HFF-Myc (cell line): ENCODE measurements at places on chromosomes 11 and 22.

DNA sequence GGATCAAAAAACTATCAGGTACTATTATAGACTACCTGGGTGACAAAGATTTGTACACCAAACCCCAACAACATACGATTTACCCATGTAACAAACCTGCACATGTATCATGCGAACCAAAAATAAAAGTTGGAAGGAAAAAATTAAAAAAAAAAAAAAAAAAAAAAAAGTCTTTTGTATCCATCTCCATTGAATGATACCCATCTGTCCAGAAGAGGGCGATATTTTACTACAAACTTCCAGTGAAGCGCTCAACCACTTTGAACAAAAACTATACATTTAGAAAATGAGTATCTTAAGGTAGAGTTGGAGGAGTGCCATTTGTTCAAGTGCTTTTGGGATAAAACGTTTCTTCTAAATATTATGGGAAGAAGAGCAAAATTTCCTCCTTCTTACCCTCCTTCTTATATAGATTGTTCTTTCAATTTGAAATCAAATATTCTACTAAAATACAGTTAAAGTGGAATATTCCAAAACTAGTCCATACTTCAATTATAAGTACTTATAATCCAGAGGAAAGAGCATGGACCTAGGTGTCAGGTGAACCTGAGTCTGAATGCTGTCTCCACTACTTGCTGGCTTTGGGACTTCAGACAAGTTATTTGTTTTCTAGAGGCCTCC is 23.3 kb downstream of the ARL14EP start:
- DNase-seq = peak; percentile 31

- no peak for DNase-seq
These were observed 22.0 kb upstream of the CTSC start for GRCh38 chr11:88359541-88359940.

- peak; percentile 39 for DNase-seq
These were observed 574.7 kb downstream of the TBC1D22A start for GRCh38 chr22:47337161-47337621.

DNA sequence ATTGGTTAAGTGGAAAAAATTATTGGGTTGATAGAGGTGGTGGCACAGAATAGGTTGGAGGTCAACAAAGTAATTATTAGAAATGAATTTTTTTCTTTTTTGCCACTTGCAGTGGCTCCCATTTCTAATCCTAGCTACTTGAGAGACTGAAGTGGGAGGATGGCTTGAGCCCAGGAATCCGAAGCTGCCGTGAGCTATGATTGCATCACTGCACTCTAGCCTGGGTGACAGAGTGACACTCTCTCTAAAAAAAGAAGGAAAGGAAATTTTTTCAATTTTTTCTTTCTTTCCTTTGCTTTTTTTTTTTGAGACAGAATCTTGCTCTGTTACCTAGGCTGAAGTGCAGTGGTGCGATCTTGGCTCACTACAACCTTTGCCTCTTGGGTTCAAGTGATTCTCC is 2.2 kb upstream of the BCO2 start:
- no peak for DNase-seq

- DNase-seq = no peak
These were observed 397.7 kb downstream of the AASDHPPT start for GRCh38 chr11:106475181-106475580.

- DNase-seq = no peak
These were observed 259.4 kb downstream of the GRM5 start for GRCh38 chr11:88806410-88806809.

GRCh38 chr11:73939096-73939495 is 11.7 kb upstream of the DNAJB13 start:
- DNase-seq = peak; percentile 38

GRCh38 chr11:15673408-15673831 is 558.7 kb downstream of the INSC start:
- DNase-seq = no peak

- no peak for DNase-seq
These were observed 11.7 kb downstream of the CXCR5 start for GRCh38 chr11:118895093-118896039.

DNA sequence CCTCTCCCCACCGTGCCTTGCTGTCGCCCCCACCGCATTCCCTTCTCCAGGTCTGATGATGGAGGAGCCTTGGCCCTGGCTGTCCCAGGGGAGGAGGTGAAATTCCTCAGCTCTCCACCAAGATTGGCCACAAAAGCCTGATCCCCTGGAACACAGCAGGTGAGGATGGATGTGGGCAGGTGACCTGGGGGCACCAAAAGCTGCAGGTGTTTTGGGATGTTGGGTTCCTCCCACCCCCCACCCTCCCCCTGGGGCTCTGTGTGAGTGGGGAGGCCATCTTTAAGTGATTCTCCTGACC is 639 bp downstream of the TRIOBP start:
- no peak for DNase-seq

DNA sequence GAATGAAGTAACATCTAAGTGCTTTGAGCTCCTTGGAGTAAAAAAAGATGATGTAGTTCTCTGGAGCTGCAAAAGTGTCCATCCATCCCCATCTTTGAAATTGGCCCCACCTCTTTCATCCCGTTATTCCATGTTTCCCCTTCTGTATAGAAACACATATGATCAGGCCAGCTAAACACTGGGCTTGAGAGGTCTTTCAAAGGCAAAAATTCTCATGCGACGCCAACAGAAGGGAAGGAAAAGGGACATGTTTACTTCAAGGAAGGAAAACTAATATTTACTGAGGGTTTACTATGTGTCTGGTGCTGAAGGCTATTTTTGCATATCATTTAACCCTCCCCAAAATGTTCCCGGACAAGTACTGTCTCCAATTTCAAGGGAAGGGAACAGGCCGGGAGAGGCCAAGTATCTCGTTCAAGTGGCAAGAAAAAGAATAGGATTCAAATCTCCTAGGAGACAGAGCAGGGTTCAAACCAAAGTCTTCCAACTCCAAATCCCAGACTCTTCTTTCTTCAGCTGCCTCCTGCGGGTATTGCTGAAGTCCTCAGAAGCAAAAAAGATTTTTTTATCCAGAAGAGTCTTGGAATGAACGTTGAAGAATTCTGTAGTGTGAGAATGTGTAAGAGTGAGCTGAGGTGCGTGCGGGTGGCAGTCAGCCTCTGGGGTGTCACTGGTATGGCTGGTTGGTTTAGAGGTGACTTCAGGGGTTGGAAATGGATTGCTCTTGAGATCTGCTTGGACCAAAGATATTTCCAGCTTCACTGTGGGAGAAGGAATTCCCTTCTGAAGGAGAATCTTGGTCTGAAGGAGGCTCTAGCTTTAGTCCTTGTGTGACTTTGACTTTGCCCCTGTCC is 10.1 kb downstream of the TECTA start:
- DNase-seq = no peak

GRCh38 chr11:131884461-131885073 is 514.2 kb downstream of the NTM start:
- DNase-seq = no peak

GRCh38 chr11:72605973-72606747 is 68.1 kb downstream of the PDE2A start:
- no peak for DNase-seq

DNA sequence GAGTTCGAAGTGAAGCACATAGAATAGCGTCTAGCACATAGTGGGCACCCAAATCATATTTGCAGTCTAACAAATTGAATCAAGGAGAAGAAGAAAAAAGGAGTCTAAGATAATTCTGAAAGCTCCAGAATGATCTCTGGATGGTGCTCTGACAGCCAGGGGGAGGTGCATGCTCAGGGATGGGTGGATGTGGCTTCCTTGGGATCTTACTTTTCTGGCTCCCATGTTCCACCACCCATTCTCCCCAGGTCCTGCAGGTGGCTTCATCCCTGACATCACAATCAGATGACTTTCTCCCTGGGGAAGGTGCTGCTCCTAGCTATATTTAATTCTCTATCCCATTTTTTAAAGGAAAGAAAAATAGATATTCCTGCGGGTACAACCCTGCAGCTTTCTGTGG is 381.9 kb downstream of the CADM1 start:
- DNase-seq = no peak

GRCh38 chr11:100467821-100468508 is 219.1 kb upstream of the ARHGAP42 start:
- DNase-seq = no peak

DNA sequence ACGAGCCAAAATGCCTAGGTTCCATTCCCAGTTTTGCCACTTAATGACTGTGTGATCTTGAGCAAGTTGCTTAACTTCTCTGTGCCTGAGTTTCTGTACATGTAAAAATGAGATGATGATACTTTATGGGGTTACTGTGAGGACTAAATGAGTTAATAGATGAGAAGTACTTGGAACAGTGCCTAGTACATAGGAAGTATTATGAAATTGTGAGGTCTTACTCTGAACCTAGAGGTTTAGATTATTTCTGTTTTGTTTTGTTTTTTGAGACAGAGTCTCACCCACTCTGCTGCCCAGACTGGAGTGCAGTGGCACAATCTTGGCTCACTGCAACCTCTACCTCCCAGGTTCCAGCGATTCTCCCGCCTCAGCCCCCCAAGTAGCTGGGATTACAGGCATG is 227.0 kb upstream of the POU2AF2 start:
- DNase-seq = no peak

GRCh38 chr22:27413702-27414101 is 387.9 kb downstream of the MN1 start:
- no peak for DNase-seq

- no peak for DNase-seq
These were observed 12.3 kb upstream of the LINC01488 start for GRCh38 chr11:69468911-69469885.

DNA sequence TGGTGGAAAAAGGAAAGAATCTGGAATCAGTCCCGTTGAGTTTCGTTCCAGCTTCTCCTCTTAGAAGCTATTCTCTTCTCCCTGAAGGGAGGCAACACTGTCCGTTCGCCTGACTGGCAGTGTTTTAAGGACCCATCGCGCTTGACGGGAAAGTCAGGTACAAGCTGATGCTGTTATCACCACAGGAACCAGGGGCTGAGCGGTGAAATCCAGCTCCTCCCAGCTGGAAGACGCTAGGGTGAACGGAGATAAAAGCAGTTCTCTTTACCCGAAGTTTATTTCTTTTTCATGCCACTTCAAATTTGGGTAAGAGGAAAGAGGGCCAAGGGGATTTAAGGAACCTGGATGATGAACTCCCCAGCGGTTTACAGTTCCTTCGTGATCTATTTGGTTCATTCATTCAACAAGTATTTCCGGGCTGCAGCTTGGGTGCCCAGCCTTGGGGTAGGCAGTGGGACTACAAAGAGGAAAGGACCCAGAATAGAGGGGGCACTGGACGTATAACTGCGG is 551 bp upstream of the DEUP1 start:
- no peak for DNase-seq
